Memory B cell (primary cell): ENCODE measurements at places on chromosomes 5 and 9.

DNA sequence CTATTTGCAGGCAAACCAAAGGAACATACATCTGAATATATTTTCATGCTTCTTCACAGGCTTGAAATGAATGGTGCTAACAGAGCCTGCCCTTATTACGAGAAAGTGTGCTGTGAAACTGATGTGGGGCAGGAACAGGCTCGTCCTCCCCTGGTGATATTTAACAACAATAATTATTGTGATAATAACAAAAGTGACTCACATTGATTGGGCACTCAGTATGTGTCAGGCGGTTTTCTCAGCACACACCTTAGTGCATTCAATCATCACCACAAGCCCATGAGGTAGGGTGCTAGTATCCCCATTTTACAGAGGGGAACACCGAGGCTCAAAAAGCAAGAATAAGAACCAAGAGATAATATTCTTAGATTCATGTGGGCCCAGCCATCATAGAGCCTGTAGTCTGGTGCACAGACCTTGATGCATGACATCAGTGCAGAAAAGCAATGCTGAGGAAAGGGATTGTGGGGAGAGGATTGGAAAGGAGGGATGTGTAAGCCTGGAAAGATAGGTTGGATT is 18.1 kb upstream of the BOD1 start:
- no peak for DNase-seq

DNA sequence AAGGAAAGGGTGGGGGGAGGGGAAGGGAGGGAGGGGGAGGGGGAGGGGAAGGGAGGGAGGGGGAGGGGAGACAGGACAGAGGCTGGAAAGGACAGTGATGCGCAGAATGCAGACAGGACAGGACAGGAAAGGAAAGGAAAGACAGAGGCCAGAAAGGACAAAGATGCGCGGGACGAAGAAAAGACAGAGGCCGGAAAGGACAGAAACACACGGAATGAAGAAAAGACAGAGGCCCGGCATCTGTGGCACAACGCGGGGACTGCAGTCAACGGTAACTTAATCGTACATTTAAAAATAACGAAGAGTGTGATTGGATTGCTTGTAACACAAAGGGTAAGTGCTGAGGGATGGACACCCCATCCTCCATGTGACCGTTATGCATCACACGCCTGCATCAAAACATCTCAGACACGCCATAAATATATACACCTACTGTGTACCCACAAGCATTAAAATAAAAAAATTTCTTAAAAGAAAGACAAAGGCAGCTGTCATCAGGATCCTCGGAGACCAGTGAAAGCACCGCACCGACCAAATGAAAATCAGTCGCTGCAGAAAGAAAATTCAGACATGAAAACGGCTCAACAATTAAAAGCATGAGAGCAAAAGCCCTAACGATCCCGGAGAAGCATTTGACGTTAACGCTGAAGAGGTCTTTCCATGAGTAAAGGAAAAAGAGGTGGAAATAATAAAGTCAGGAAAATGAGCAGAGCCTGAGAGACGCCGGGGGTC is 52.9 kb upstream of the EXOC3 start:
- DNase-seq: no peak

GRCh38 chr9:7103367-7103766 is 345.6 kb downstream of the KDM4C start:
- no peak for DNase-seq

GRCh38 chr9:94866770-94867169 is 140.3 kb downstream of the AOPEP start:
- DNase-seq: no peak

DNA sequence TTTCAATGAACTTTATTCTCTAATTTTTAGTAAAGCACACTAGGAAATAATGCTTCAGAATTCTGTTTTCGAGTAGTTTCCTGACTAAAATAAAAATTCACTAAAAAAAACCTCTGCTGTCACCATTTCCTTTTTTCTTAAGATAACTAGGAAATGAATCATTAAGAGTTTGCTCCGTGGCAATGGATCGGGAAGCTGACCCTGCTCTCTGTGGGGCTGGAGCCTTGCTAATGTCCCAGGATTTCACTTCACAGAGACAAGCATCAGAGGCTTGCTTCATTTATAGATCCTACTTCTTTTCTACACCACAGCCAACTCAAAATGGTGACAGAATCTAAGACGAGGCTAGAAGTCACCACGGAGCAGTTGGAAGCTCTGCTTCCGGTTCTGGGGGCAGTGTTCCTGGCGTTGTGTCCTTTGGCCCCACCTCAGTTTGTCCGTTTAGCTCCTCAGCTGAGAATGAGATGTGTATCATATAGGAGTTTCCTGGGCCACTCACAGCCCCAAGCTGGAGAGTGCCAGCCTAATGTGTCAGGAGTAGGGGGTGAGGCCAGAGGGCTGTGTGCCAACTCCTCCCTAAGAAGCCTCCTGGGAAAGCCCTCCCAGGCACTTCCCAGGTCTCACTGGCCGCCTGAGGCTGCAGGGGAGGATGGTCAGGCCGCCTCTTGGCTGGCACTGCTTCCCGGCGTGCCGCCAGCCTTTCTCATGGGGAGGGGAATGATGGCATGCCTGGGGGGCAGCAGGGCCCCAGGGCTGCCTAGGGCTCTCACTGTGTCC is 19.6 kb downstream of the TENT4A start:
- no peak for DNase-seq

GRCh38 chr5:56282216-56282615 is 49.1 kb upstream of the ANKRD55 start:
- no peak for DNase-seq

DNA sequence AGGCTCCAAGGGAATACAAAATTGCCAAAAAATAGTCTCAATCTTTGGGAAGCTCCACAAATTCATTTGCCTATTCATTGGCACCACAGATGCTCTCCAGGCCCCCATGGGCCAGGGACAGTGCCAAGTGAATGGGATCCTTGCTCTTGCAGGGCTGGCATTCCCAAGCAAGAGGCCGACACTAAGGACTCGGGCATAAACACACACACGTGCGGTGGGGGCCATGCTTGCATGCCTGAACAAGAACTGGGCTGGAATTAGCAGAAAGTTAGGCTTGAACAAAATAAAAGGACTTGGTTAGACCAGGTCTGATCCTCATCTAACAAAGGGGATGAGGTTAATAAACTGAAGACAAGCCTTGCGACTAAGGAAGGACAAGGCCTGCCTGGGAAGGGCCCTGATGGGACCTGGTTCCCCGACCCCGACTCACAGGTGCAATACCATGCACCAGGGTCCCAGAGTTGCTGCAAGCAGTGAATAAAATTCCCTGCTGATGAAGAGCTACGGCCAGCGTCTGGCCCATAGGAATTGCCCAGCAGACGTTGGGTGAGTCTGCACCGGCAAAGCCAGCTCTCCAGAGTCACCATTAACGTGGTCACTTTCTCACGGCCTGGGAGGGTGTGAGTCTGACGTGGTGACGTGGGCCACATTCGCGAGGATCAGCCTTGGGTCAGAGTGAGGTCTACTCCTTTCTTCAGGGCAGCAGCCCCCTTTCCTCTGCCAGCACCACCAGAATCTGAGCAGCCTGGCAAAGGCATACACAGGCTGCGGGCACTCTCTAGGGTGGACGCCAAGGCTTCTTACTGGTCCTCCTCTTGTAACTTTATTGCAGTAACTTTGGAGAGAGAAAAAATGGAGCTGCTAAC is 77.4 kb upstream of the FCN1 start:
- DNase-seq: no peak

- no peak for DNase-seq
These were observed 464.7 kb upstream of the KLF4 start for GRCh38 chr9:107954312-107954711.
